Stimulated activated CD4-positive, alpha-beta T cell treated with anti-CD3 and anti-CD28 coated beads, Interleukin-1b, Interleukin-23, amount 100 ng/mL, for 1 hour (primary cell): ENCODE measurements at places on chromosomes 16 and 17.

DNA sequence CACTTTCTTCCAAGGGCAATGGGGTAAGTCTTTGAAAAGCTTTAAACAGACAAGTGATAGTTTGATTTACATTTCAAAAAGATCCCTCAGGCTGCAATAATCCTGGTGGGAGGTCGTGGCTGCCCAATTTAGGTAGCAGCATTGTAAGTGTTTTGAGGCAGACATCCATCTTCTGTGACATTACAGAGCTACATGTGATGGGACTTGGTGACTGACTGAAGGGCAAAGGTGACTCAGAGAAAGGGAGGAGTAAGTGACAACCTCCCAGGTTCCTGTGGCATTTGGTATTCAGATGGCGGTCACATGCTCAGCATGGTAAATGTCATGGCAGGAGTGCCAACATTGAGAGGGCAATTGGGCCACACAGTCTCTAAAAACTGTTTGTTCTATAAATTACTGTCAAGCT lies 26.5 kb downstream of the STAT3 start:
- DNase-seq: peak; percentile 9

GRCh38 chr17:79902146-79902791 lies 63.0 kb upstream of the CBX4 start:
- DNase-seq: no peak

- no peak for DNase-seq
These were observed 34.8 kb downstream of the MED13 start for GRCh38 chr17:62030264-62030663.

DNA sequence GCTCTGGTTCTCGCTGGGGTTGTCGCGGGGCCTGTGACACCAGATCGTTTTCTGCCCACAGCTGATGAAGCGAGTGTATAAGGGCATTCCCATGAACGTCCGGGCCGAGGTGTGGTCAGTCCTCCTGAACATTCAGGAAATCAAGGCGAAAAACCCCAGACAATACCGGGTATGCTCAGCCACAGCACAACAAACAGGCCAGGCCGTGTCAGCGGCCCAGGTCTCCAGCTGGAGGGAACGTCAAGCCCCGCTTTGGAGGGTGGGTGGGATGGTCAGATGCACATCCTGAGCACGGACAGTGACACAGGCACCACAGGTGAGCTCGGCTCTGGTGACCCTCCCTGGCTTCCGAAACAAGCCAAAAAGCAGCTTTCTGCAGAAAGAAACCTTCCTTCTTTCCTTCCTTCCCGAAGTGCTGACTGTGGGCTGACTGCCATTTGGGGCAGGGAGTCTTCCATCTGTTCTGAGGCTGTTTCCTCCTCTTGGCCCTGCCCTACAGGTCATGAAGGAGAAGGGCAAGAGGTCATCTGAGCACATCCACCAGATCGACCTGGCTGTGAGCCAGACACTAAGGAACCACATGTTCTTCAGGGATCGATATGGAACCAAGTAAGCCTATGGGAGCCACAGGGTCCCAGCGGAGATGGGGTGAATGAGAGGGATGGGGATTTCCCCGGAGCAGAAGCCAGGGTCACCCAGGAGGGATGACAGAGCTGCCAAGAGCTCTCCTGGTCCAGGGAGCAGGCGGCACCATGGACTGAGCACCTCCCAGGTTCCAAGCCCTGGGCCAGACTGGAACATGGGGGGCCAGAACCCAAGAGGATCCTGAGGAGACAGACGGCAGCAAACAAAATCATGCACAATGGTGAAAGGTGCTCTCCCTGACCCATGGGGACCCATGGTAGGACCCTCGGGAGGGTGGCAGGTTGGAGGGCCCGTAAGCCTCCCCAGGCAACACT lies 79.4 kb downstream of the GOSR1 start:
- no peak for DNase-seq

DNA sequence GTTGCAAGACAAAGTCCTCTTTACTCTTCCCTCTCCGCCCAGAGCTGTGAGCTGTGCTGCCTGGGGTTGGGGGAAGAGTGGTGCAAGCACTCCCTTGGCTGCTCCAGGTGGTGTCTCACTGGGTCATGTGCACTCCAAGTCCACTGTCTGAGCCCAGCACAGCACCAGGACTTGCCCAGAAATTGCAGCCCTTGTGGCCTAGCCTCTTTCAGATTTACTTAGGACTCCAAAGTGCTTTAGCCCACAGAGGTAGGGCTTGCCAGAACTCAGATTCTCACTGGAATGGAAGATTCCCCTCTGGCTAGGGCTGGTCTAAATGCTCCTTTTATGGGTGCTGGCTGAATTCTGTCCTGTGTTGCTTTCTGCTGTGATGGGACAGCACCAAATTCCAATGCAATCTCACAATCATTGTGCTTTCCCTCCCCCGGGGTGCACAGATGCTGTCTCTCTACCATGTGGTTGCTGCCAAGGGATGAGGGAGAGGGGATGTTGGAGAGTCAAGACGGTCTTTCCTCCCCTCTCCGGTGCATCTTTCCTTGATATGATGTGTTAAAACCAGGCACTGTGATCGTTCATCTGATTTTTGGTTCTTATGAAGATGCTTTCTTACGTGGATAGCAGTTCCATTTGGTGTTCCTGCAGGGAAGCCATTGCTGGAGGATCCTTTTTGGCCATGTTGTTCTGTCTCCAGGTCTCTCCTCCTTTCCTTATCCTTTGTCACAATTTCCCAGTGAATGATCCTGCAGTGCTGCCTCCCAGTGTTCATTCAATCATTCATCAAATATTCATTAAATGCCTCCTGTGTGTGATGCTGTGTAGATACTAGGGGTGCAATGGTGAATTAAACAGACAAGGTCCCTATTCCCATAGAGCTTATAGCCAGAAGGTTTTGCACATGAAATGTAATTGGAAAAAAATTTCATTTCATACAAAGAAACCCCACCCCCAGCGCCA lies 216.3 kb downstream of the SPECC1 start:
- DNase-seq: no peak
